Uterus (tissue), 4 donors: ENCODE measurements at places on chromosomes 13 and 19. TPM values are rescaled to one million over a fixed set of nuclear protein-coding genes. Genes with fewer than 3 reads are reported as not detected.

GRCh38 chr13:113943821-113944565, 29.9 kb downstream of the C13orf46 start:
- no peak for DNase-seq
- no peaks in the 10 kb centered on the region for H3K27me3 ChIP-seq
- H3K27ac ChIP-seq, result no peak overlapping the region
- no peaks in the 10 kb centered on the region for H3K4me1 ChIP-seq
- H3K36me3 ChIP-seq, result no peaks in the 10 kb centered on the region

- H3K36me3 ChIP-seq, result no peaks in the 10 kb centered on the region
- peak overlapping the region; percentile 70 for H3K4me3 ChIP-seq
- H3K4me1 ChIP-seq, result no peaks in the 10 kb centered on the region
- H3K27me3 ChIP-seq, result no peaks in the 10 kb centered on the region
Measured at GRCh38 chr13:27170516-27171243, 931 bp downstream of the USP12 start.

- no peaks in the 10 kb centered on the region for H3K4me1 ChIP-seq
- no peaks in the 10 kb centered on the region for H3K27me3 ChIP-seq
- peak overlapping the region; percentile 85 for H3K27ac ChIP-seq
- DNase-seq, result no peak
- no peaks in the 10 kb centered on the region for H3K36me3 ChIP-seq
- no peak overlapping the region for H3K4me3 ChIP-seq
Measured at GRCh38 chr13:48570216-48570828, 37.4 kb upstream of the RCBTB2 start.

DNA sequence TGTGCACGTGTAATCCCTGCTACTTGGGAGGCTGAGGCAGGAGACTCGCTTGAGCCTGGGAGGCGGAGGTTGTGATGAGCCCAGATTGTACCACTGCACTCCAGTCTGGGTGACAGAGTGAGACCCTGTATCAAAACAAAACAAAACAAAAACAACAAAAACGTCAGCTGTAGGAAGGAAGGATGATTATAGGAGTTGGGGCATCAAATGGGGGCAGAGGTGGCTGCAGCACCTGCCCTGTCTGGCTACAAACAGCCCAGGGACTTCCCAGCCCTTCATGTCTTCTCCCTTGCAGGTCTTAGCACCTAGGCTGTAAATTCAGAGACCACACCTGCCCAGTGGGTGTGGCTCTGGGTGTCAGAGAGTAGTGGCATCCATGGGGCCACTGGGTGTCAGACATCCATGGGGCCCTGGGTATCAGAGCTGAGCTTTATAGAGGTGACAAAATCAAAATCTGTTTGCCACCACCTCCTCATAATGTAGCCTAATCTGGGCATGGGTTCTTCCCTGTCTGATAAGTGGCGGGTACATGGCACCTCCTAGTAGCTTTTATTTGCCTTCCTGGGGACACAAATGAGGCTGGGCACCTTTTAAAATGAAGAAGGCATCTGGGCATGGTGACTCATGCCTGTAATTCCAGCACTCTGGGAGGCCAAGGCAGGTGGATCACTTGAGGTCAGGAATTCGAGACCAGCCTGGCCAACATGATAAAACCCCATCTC, 4.7 kb upstream of the B3GNT3 start:
- no peak overlapping the region for H3K4me3 ChIP-seq
- no peaks in the 10 kb centered on the region for H3K4me1 ChIP-seq
- peaks cover 17% of the 10 kb centered on the region for H3K27me3 ChIP-seq
- H3K27ac ChIP-seq, result no peak overlapping the region
- H3K36me3 ChIP-seq, result no peaks in the 10 kb centered on the region
- DNase-seq, result no peak

GRCh38 chr13:112111239-112111857, 44.4 kb downstream of the SOX1 start:
- H3K27me3 ChIP-seq, result no peaks in the 10 kb centered on the region
- no peaks in the 10 kb centered on the region for H3K4me1 ChIP-seq
- H3K27ac ChIP-seq, result no peak overlapping the region

DNA sequence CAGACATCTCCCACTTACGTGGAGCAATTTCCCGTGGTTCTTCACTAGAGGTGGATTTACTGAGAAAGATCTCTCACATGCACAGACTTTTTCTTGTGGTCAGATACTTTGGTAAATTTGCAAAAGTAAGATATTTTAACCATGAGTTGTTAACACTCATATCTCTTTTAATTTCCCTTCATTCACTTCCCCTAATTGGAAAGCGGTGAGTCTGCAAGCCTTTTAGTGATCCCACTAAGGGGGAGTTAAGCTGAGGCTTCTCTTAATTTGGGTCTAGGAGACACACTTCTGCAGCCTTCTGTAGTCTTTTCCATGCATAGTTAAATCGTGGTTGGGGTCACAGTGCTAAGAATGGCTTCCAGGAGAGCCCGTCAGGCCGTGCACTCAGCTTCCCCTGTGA, 30.7 kb upstream of the SERPINE3 start:
- H3K4me3 ChIP-seq, result no peak overlapping the region
- no peaks in the 10 kb centered on the region for H3K27me3 ChIP-seq
- DNase-seq, result no peak
- no peaks in the 10 kb centered on the region for H3K36me3 ChIP-seq

- H3K36me3 ChIP-seq, result no peaks in the 10 kb centered on the region
- DNase-seq, result no peak
- H3K4me3 ChIP-seq, result no peak overlapping the region
- H3K27ac ChIP-seq, result no peak overlapping the region
Measured at GRCh38 chr19:56174550-56174949, 1.3 kb upstream of the GALP start.

CLEC11A gene
- 16.3 TPM for total RNA-seq
